ENCODE measurements at places on chromosomes 12 and 14. TPM values are rescaled to one million over a fixed set of nuclear protein-coding genes. Genes with fewer than 3 reads are reported as not detected.

The OR6C2 gene
- polyA plus RNA-seq, result not detected

The TAS2R30 gene
- polyA plus RNA-seq, result not detected

The CREBL2 gene
- 38.2 TPM for polyA plus RNA-seq

The RFX4 gene
- polyA plus RNA-seq, result not detected

The RBP5 gene
- not detected for polyA plus RNA-seq

The ATP2A2 gene
- polyA plus RNA-seq, result 6.9 TPM

The LTBP2 gene
- polyA plus RNA-seq, result 0.37 TPM

The CLEC1B gene
- polyA plus RNA-seq, result 3.9 TPM

The KCNJ8 gene
- not detected for polyA plus RNA-seq

The LIN52 gene
- polyA plus RNA-seq, result 2.9 TPM

The SLC22A17 gene
- polyA plus RNA-seq, result not detected

The USP44 gene
- 0.12 TPM for polyA plus RNA-seq

The PRKCH gene
- polyA plus RNA-seq, result 3.6 TPM

The LMNTD1 gene
- not detected for polyA plus RNA-seq

The NT5DC3 gene
- polyA plus RNA-seq, result 0.27 TPM

Measured in CD14-positive monocyte (primary cell).